Left ventricle myocardium inferior (tissue), 1 donor: ENCODE measurements at places on chromosomes 4 and X.

DNA sequence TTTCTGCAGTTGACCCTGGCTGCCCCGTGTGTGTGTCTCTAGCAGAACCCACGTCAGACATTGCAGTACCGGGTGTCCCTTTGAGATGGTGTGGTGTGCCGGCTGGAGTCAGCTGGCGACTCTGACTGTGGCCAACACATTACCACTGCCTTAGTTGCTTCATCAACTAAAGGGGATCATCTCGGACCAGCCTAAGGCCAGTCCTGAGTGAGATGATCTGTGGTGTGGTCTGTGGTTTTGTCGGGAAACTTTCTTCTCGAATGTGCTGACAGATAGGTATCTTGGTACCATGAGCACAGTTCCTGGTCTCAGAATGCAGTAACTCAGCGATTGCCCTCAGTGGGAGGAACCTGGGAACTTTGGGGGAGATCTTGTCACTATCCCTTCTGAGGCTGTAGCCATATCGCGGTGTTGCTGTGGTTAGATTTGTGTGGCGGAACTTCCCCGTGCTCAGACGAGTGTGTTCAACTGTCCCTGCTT, 15.8 kb downstream of the TBC1D14 start:
- no peak for DNase-seq
- H3K27me3 ChIP-seq = no peaks in the 10 kb centered on the region
- peak overlapping the region; percentile 63 for H3K27ac ChIP-seq
- no peak overlapping the region for H3K4me3 ChIP-seq

- no peak overlapping the region for H3K27ac ChIP-seq
- peaks cover 18% of the 10 kb centered on the region for H3K36me3 ChIP-seq
- no peak overlapping the region for H3K4me3 ChIP-seq
- H3K4me1 ChIP-seq = peaks cover 7% of the 10 kb centered on the region
Measured at GRCh38 chrX:68717196-68717595, 69.7 kb downstream of the STARD8 start.

- H3K4me3 ChIP-seq = no peak overlapping the region
- no peaks in the 10 kb centered on the region for H3K4me1 ChIP-seq
- no peaks in the 10 kb centered on the region for H3K36me3 ChIP-seq
- no peaks in the 10 kb centered on the region for H3K27me3 ChIP-seq
Measured at GRCh38 chr4:182600093-182600492, 317.1 kb downstream of the DCTD start.

DNA sequence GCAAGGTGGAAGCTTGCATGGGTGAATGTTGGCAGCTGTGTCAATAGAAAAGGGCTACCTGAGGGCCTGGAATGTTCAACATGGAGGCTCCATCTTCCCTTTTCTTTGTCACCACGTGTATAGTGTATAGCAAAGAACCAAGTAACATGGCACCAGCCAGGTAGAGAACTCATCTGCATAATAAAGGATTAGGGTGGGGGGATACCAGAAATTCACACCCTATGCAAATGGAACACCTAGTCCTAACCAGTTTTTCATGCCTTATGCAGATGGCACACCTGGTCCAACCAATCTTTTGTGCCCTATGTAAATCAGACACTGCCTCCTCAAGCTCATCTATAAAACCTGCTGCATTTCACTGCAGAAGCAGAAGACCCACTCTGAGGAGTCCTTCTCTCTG, 169.6 kb upstream of the GLRA2 start:
- H3K4me1 ChIP-seq = no peaks in the 10 kb centered on the region
- H3K4me3 ChIP-seq = no peak overlapping the region
- H3K36me3 ChIP-seq = no peaks in the 10 kb centered on the region
- no peak for DNase-seq

DNA sequence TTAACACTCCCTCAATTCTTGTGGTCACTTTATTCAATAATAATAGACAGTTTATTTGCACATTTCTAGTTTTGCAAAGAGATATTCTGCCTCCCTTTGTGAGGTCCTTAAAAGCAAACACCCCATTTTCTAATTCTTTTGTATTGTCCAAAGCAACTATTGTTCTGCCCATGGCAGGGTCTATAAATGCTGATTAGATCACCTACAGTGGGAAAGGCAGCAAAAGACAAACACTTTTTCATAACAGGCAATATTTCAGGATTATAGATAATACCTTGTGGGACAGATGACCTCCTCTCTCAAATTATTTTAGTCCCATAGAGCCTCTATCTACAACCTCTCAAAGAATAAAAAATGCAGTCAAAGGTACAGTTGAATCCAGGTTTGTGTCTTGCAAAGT, 28.6 kb downstream of the COMMD8 start:
- no peaks in the 10 kb centered on the region for H3K4me1 ChIP-seq
- H3K27me3 ChIP-seq = no peaks in the 10 kb centered on the region
- no peak overlapping the region for H3K27ac ChIP-seq
- no peak for DNase-seq
- H3K36me3 ChIP-seq = no peaks in the 10 kb centered on the region

DNA sequence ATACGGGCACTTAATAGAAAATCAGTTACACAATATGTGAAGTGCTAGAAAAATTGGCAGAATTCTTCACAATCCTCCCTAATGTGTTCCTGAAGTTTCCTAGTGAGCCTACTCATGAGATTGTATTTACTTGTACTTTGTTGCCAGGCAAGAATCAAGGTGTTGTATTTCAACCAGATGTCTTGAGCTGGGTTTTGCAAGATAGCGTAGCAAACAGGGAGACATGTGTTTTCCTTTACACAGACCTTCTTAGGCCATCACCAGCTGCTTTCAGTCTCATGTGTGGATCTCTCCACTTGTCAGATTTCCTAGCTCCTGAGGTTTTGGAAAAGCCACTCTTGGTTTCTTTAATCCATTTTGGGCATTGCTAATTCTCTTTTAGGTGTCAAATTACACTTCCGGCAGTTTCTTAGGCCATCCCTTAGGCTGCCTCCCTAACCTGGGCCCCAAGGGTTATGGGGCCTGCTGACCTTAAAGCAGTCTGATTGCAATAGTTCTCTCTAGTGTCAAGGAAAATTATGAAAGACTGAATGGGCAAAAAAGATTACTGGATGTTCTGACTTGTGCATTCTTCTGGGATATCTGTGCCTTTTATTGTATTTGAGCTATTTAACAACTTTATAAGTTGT, 12.2 kb upstream of the EDA start:
- no peaks in the 10 kb centered on the region for H3K27me3 ChIP-seq
- no peak for DNase-seq
- no peak overlapping the region for H3K4me3 ChIP-seq
- H3K27ac ChIP-seq = no peak overlapping the region
- no peaks in the 10 kb centered on the region for H3K4me1 ChIP-seq
- H3K36me3 ChIP-seq = no peaks in the 10 kb centered on the region

DNA sequence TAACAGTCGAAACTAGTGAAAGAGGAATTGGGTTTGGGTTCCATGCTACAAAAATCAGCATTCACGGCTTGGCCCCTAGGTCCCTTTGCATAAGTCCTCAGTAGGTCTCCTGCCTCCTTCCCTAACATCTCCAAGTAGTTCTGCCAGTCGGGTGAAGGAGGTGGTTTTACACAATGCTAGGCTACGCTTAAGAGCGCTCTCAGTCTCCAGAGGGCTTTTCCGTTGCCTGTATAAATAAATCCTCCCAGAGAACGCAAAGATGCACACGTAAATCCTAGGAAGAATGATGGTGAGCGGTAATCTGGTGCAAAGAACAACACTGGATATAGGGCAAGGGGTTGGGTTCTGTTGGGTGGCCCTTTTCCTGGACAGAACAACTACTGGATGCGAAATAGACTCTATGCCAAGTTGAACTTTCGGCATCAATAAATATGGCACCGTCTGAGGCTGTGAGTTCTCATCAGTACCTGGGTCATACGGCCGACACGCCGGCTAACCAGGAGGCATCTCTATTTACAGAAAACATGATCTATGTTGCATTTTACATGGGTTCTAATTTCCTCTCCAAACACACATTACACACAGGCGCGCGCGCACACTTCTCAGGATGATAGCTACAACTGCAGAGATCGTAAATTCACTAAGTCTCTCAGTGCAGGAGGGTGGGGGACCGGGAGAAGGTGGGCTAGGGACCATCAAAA, 1.3 kb downstream of the CAMK2D start:
- H3K4me3 ChIP-seq = peak overlapping the region; percentile 92
- no peaks in the 10 kb centered on the region for H3K27me3 ChIP-seq
- peaks cover 6% of the 10 kb centered on the region for H3K36me3 ChIP-seq
- H3K27ac ChIP-seq = peak overlapping the region; percentile 99
- peaks cover 77% of the 10 kb centered on the region for H3K4me1 ChIP-seq

- H3K27ac ChIP-seq = no peak overlapping the region
- H3K36me3 ChIP-seq = no peaks in the 10 kb centered on the region
- H3K4me1 ChIP-seq = no peaks in the 10 kb centered on the region
- no peaks in the 10 kb centered on the region for H3K27me3 ChIP-seq
- H3K4me3 ChIP-seq = no peak overlapping the region
- DNase-seq = no peak
Measured at GRCh38 chr4:74056858-74057562, 18.5 kb upstream of the CXCL3 start.

DNA sequence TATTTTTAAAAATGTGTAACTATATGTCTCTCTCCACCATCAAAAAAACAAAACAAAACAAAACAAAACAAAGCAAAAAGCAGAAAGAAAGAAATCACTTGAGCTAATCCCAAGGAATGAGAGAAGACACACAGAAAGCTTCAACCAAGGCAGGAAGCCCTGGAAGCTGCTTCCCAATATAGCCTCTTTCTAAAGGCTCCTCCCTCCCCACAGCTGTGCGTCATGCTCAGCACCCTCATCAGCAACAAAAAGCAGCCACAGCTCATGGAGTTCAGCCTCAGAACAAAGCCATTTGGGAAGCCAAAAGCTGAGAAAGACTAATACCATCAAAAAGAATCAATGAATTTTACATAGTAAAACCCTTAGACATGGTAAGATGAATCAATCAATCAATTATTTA, 501.6 kb upstream of the SMIM31 start:
- H3K4me3 ChIP-seq = no peak overlapping the region
- H3K36me3 ChIP-seq = no peaks in the 10 kb centered on the region
- no peaks in the 10 kb centered on the region for H3K4me1 ChIP-seq

DNA sequence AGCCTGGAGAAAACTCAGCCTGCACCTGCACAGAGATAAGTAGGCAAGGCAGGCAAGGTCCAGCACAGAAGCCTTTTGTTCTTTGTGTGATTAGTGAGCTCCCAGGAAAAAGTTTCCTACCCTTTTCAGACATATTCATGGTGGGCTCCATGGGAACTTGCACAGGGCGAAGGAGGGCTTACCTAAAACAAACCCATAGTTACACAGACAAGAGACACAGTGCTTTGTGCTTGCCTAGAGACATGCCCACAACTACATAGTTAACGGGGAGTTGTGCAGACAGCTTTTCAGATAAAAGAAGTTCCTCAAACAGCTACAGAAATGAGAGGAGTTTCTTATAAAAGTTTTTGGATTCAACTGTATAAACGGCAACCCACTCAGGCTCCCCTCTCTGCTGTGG, 180.5 kb downstream of the GLUD2 start:
- no peaks in the 10 kb centered on the region for H3K27me3 ChIP-seq
- H3K4me3 ChIP-seq = no peak overlapping the region
- H3K36me3 ChIP-seq = no peaks in the 10 kb centered on the region
- no peaks in the 10 kb centered on the region for H3K4me1 ChIP-seq

DNA sequence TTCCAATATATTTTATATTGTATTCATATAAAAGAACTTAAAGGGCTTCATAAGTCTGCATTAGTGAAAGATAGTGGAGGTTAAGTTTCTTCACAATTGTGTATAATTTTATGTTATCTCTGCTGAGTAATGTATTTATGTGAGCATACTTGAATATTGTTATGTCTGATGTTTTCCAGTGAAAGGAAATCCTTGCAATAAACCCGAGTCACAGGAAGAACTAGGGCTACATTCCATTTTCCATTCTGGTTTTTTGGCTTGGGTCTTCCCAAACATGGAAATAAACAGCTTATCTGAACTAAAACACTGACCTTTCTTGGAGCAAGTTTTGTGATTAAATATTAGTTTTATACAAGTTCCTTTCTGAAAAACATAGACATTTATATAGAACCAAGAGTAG, 231.3 kb upstream of the GPRIN3 start:
- H3K27ac ChIP-seq = no peak overlapping the region
- H3K4me3 ChIP-seq = no peak overlapping the region
- DNase-seq = no peak
- H3K4me1 ChIP-seq = no peaks in the 10 kb centered on the region
- H3K27me3 ChIP-seq = no peaks in the 10 kb centered on the region

- no peak overlapping the region for H3K4me3 ChIP-seq
- no peak for DNase-seq
- H3K36me3 ChIP-seq = no peaks in the 10 kb centered on the region
- H3K27me3 ChIP-seq = no peaks in the 10 kb centered on the region
- H3K4me1 ChIP-seq = no peaks in the 10 kb centered on the region
- no peak overlapping the region for H3K27ac ChIP-seq
Measured at GRCh38 chrX:42094218-42094617, 170.9 kb upstream of the CASK start.

DNA sequence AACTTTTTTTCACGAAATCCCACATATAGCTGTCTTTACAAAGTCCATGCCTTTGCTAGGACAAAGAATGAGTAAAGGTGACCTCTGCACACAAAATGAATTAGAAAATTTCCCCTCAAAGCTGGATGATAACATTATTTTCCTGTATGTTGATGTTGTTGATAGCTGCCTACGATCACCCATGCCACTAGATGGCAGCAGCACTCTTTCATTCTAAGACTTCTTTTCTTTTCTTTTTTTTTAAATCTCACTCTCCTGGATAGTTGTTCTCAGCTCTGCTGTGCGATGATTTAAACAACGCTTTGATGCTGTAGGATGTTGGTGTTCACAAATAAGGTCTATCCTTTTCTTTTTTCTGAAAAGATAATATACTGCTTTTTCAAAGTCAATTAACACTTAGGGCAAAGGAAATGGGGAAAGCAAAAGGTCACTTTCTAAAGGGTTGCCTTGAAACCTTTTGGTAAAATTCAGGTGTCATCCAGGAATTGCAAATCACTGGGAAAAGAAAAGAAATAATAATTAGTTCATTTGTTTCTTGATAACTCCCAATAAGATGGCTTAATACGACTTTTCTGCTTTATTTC, 266.8 kb downstream of the C4orf33 start:
- H3K4me1 ChIP-seq = no peaks in the 10 kb centered on the region
- no peaks in the 10 kb centered on the region for H3K36me3 ChIP-seq
- no peak overlapping the region for H3K27ac ChIP-seq
- peak; percentile 16 for DNase-seq

DNA sequence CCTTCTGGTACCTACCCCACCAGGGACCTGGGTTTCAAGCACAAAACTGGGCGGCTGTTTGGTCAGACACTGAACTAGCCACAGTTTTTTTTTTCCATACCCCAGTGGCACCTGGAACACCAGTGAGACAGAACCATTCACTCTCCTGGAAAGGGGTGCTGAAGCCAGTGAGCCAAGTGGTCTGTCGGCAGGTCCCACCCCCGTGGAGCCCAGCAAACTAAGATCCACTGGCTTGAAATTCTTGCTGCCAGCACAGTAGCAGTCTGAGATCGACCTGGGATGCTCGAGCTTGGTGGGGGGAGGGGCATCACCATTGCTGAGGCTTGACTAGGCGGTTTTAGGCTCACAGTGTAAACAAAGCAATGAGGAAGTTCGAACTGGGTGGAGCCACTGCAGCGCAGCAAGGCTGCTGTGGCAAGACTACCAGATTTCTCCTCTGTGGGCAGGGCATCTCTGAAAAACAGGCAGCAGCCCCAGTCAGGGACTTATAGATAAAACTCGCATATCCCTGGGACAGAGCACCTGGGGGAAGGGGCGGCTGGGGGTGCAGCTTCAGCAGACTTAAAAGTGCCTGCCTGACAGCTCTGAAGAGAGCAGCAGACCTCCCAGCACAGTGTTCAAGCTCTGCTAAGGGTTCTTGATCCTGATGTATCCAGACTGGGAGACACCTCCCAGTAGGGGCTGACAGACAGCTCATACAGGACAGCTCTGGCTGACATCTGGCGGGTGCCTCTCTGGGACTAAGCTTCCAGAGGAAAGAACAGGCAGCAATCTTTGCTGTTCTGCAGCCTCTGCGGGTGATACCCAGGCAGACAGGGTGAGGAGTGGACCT, 223.0 kb downstream of the COX18 start:
- no peak overlapping the region for H3K4me3 ChIP-seq
- no peak overlapping the region for H3K27ac ChIP-seq
- no peaks in the 10 kb centered on the region for H3K4me1 ChIP-seq
- DNase-seq = no peak
